Heart right ventricle (tissue), 16 donors: ENCODE measurements at places on chromosomes 13 and 19. TPM values are rescaled to one million over a fixed set of nuclear protein-coding genes. Genes with fewer than 3 reads are reported as not detected.

PROSER3 gene
- polyA plus RNA-seq, result 5.5 TPM

CYP4F3 gene
- 0.01 TPM for polyA plus RNA-seq

C5AR1 gene
- 5.4 TPM for polyA plus RNA-seq

SLAIN1 gene
- polyA plus RNA-seq, result 3.7 TPM

PRR20E gene
- not detected for polyA plus RNA-seq

TMEM255B gene
- 12.9 TPM for polyA plus RNA-seq

ICAM4 gene
- polyA plus RNA-seq, result 0.59 TPM

TBXA2R gene
- polyA plus RNA-seq, result 2.9 TPM

ZNF682 gene
- 2.7 TPM for polyA plus RNA-seq

ZNF628 gene
- polyA plus RNA-seq, result 7.5 TPM

RPS16 gene
- 974 TPM for polyA plus RNA-seq

RRAS gene
- polyA plus RNA-seq, result 208 TPM

HAUS8 gene
- 4.4 TPM for polyA plus RNA-seq

TNFSF11 gene
- not detected for polyA plus RNA-seq

TMEM86B gene
- 2.7 TPM for polyA plus RNA-seq

ZNF419 gene
- 9.2 TPM for polyA plus RNA-seq

TOMM40 gene
- polyA plus RNA-seq, result 77.5 TPM

TMEM145 gene
- polyA plus RNA-seq, result 0.32 TPM

RASAL3 gene
- polyA plus RNA-seq, result 1.6 TPM

IL12RB1 gene
- polyA plus RNA-seq, result 0.36 TPM

R3HDM4 gene
- 49.8 TPM for polyA plus RNA-seq
